SJSA1 (cell line): ENCODE measurements at places on chromosomes 16 and 17. TPM values are rescaled to one million over a fixed set of nuclear protein-coding genes. Genes with fewer than 3 reads are reported as not detected.

DNA sequence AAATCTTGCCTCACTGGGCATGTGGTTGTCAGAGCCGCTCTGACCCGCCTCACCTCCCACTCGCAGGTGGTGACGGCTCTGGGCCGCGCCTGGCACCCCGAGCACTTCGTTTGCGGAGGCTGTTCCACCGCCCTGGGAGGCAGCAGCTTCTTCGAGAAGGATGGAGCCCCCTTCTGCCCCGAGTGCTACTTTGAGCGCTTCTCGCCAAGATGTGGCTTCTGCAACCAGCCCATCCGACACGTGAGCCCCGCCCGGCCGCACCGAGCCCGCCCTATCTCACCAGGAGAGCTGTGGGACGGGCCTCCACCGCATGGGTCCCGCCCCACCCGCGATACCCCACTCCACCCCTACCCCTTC is 4.0 kb downstream of the TGFB1I1 start:
- no peak for DNase-seq

GRCh38 chr17:72343911-72344310 is 223.1 kb downstream of the SOX9 start:
- DNase-seq, result no peak

DNA sequence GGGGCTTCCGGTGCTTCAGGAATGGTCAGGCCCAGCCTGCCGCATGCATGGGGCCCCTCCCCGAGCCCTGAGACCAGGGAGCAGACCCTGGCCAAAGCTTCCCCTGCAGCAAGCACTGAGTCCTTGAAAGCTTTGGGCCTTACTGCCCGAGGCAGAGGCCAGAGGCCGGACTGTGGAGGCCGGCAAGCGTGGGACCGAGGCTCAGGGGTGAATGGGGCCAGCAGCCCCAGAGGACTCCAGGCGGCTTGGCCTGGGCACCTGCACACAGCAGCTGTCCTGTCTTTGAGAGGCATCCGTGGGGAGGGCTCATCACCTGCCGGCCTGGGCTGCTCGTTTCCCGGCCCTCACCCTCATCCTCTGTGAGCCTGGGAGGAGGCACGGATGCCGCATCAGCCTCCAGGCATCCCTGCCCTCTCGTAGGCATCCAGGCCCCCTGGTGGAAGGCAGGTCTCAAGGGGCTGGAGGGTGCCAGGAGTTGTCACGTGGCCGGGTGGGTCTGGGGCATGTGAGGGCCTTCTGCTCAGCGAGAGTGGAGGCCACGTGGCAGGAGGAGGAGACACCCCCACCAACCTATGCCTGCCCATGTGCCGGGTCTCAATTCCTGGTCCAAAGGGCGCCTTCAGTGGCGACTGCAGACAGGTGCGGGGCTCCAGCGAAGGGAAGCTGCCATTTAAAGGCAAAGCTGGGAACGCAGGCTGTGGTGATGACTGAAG is 31.4 kb downstream of the CACNA1H start:
- DNase-seq, result no peak

Gene ASIC2
- not detected in 2 replicates for total RNA-seq

DNA sequence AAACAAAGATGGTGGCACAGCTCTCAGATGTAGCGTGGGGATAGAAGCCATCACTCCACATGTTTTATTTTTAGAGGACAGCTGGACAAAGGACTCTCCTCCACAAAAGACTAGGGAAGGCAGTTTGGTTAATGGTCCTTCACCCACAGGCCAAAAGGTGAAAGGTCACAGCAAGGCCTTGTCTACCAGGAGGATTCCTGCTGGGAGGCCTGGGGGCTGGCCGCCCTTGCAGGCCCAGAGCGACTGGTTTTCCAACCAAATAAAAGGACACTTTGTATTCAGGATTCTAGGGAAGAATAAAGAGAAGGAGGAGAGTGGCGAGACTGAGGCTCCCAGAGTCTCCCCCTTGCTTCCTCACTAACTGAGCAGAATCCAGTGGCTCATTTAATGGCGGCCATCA is 94.3 kb downstream of the AXIN2 start:
- no peak for DNase-seq

DNA sequence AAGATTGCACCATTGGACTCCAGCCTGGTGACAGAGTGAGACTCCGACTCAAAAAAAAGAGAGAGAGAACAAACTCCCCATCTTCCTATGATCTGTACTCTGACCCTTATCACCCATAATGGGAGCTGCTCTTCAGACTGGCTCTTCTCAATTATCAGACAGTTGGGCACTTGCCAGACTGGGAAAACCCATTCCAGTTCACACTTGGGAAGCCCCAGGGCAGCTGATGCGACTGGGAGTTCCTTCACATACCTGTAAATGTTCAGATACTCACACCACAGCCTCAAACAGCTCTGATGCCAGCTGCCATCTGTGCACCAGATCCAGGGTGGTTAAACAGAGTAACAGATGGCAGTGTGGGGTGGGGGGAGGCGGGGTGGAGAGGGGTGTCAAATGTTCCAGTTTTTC is 23.8 kb upstream of the TMEM101 start:
- DNase-seq, result no peak

DNA sequence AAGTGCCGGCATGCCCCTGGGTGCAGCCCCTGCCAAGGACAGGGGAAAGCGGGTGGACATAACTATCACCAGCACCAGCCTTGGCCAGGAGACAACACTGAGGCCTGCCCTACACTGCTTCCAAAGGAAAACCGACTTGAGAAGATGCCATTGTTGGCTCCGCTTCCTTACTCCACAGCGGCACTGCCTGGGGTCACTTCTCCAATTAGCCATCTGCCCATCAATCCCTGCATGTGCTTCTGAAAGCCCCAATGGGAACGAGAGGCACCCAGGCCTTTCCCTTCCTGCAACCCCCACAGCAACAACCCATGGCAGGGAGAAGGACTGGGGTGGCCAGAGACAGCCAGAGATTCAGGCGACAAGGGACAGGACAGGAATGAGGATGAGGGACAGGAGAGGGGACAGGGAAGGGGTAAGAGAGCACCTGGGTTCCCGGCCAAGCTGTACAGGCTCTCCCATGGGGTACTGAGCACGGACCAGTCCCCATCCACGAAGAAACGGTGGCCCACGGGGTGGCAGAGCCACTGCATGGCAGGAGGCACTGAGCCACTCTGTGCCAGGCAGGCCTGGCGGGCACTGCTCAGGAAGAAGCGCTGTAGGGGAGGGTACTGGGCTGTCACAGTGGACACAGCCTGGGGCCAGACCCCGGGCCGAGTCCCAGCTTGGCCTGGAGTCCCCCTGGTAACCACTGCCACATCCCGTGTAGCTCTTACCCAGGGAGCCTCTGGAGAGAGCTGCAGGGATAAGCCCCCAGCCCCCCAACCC is 21.2 kb downstream of the SREBF1 start:
- DNase-seq, result no peak

GRCh38 chr16:73234496-73234895 is 186.6 kb upstream of the ZFHX3 start:
- no peak for DNase-seq

Gene TEKT3
- total RNA-seq, result 1.0 TPM in 1 of 2 replicates, not detected in the other

DNA sequence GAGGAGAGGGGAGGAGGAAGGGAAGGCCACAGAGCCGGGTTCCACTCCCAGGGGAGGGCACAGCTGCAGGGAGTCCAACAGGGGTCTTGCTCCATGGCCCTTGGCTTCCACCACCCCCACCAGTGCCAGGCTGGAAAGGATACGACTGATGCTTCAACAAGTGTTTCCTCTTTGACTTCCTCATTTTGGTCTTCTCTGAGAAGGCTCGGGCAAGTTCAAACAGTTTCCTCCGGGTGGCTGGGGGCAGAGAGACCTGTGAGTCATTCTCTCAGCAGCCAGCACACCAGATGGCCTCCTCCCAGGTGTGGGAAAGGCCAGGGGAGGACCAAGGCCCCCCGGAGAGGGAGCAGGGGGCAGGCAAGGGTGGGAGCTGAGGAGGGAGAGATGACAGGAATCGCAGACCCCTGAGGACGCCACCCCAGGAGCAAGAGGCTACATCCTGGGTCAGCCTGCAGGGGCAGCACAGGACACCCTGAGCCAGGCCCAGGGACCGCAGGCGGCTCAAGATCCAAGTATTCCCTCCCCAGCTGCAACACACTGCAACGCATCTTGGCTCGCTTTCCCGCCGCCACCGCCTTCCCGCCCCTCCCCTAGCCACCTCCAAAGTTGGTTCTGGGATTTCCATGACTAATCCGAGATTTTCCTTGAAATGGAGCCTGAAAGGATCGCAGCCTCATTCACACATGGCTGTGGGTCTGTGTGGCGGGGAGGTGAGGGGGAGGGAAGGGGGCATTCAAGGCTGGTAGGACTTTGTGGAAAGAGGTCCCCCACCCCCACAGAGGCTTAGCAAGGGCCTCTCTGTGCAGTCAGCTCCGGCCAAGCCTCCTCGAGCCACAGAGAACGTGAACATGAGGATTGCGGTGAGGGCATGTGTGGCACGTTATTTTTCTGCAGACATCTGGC is 18.4 kb upstream of the MRPS23 start:
- DNase-seq, result peak; percentile 98

- peak; percentile 84 for DNase-seq
Observed at GRCh38 chr17:45394913-45395568, 37.6 kb downstream of the ARHGAP27 start.

Gene KCNJ16
- total RNA-seq, result not detected in 2 replicates

DNA sequence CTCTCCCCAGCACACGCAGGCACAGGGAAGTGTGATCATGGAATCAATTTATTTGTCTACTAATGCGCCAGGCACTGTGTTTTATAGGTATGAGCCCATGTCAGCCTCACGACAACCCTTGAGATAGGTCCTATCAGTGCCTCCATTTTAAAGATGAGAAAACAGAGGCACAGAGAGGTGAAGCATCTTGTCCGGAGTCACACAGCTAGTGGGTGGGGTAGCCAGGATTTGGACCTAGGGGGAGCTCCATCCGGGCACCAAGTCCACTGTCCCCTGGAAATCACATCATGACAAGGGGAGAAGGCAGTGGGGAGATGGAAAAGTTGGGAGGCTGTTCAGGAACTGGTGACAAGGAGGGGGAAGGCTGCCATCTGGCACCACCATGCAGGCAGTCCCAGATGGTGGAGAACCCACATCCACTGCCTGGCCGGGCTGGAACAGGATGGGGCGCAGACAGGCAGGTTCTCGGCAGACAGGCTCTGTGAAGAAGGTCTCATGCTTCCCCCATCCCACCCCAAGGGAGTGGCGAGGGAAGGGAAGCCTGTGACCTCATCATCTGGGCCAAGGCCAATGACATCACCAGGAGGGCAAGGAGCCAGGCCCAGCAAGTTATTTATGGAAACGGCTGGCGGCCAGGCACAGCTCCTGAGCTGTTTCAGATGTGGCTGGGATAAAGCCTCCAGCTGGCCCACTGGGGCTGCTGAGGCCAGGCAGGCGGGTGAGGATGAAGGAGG is 126.0 kb upstream of the SDK2 start:
- no peak for DNase-seq

- DNase-seq, result no peak
Observed at GRCh38 chr16:57804111-57804837, 2.0 kb upstream of the KIFC3 start.

GRCh38 chr17:70208825-70209555 is 39.7 kb downstream of the KCNJ2 start:
- DNase-seq, result no peak

- DNase-seq, result no peak
Observed at GRCh38 chr16:3889059-3889458, 8.5 kb upstream of the CREBBP start.

GRCh38 chr17:63429766-63430165 is 16.3 kb downstream of the CYB561 start:
- DNase-seq, result no peak

- no peak for DNase-seq
Observed at GRCh38 chr16:57900796-57901479, 70.0 kb downstream of the CNGB1 start.

GRCh38 chr16:88008840-88009239 is 57.6 kb downstream of the BANP start:
- DNase-seq, result no peak

Gene ITGAD
- total RNA-seq, result not detected in 2 replicates

DNA sequence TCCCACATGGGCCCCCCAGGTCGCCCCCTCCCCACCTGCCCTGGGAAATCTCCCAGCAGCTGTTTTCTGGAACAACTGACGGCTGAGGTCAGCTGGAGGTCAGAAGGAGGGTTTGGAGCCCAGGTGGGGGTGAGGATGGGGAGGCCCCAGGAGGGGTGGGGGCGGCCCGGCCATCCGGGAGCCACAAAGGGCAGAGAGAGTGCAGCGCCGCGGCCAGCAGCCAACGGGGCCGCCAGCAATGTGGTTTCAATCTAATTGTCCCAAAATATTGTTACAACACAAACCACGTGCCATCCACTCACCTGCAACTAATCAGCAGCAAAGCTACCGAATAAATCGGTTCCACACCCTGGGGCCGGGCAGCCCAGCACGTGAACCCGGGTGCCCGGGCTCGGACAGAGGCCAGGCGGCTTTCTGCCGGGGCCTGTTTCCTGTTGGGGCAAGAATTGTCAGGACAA is 28.3 kb upstream of the SLC38A10 start:
- DNase-seq, result no peak

- DNase-seq, result no peak
Observed at GRCh38 chr16:67329901-67330300, 3.3 kb downstream of the LRRC36 start.

DNA sequence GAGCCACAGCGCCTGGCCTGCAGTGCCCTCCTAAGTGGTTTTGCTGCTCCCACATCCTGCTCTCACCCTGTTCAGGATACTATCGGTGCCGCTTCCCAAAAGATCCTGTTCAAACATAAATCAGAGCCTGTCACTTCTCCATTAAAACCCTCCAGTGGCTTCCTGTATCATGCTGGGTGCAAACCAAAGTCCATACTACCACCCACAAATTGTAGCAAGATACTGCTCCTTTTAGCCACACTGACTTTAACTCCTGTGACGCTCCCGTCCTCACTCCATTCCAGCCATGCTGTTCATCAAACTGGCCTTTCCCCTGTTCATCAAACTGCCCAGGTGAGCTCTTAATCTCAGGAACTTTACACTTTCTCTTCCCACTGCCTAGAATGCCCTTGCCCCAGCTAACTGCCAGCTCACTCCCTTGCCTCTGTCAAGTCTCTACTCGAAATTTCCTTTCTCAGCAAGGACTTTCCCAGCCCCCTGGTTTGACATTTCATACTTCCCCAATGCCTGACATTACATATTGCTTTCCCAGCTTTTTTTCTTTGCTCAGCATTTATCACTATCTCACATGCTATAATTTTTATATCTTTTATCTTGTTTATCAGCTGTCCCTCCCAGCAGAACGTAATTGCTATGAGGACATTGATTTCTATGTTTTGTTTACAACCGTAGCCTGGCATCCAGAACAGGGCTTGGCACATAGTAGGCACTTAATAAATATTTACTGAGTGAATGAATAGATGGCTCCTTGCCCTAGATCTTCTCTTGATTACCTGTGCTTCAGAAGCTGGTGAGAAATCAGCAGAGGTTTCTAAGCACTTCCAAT is 44.3 kb upstream of the SMURF2 start:
- no peak for DNase-seq

Gene HAS3
- 0.58 and 1.4 TPM in 2 replicates for total RNA-seq

GRCh38 chr16:73891129-73891542 is 405.5 kb upstream of the PSMD7 start:
- no peak for DNase-seq
